Epithelial cell of alveolus of lung (primary cell): ENCODE measurements at places on chromosomes 5 and 9. TPM values are rescaled to one million over a fixed set of nuclear protein-coding genes. Genes with fewer than 3 reads are reported as not detected.

The IFNB1 gene
- not detected in 2 replicates for total RNA-seq

The PCDHB11 gene
- total RNA-seq: 0.13 and 1.7 TPM in 2 replicates

The PRUNE2 gene
- total RNA-seq: 2.2 and 2.6 TPM in 2 replicates

The PPIC gene
- total RNA-seq: 35.5 and 36.8 TPM in 2 replicates

The TMEM252 gene
- not detected in 2 replicates for total RNA-seq

The CANX gene
- 313 and 435 TPM in 2 replicates for total RNA-seq

The LRRC19 gene
- not detected in 2 replicates for total RNA-seq

The CCDC192 gene
- not detected in 2 replicates for total RNA-seq

The FCN2 gene
- not detected in 2 replicates for total RNA-seq

The SPRY4 gene
- 21.1 and 42.9 TPM in 2 replicates for total RNA-seq

The FGF18 gene
- total RNA-seq: not detected in 2 replicates

The NFIB gene
- total RNA-seq: 20.4 and 25.9 TPM in 2 replicates

The TTC23L gene
- not detected in 2 replicates for total RNA-seq

The GABRA1 gene
- not detected in 2 replicates for total RNA-seq

The SPINK4 gene
- total RNA-seq: not detected in 2 replicates

The NTRK2 gene
- not detected in 2 replicates for total RNA-seq

The DMXL1 gene
- total RNA-seq: 17.1 and 19.3 TPM in 2 replicates

The SV2C gene
- total RNA-seq: not detected in 2 replicates

The COL23A1 gene
- not detected in 2 replicates for total RNA-seq

The MARVELD2 gene
- total RNA-seq: 0.88 and 2.5 TPM in 2 replicates

The HAVCR2 gene
- 0.39 and 0.88 TPM in 2 replicates for total RNA-seq

The LAMC3 gene
- total RNA-seq: 1.8 and 3.7 TPM in 2 replicates

The IL5 gene
- total RNA-seq: not detected in 2 replicates

The ANXA2R gene
- 1.4 and 4.4 TPM in 2 replicates for total RNA-seq

The ADRA1B gene
- total RNA-seq: 1.1 and 2.2 TPM in 2 replicates

The CCNO gene
- total RNA-seq: 0.65 TPM in 1 of 2 replicates, not detected in the other

The MARCHF11 gene
- total RNA-seq: not detected in 2 replicates

The SLC2A8 gene
- total RNA-seq: 6.5 and 16.0 TPM in 2 replicates

The PCDH1 gene
- total RNA-seq: 1.4 and 7.4 TPM in 2 replicates

The GLDC gene
- 0.13 and 2.2 TPM in 2 replicates for total RNA-seq

The TMEM215 gene
- total RNA-seq: not detected in 2 replicates

The PPP2R2B gene
- not detected in 2 replicates for total RNA-seq

The CARD6 gene
- total RNA-seq: 5.7 and 6.3 TPM in 2 replicates

The TNFSF8 gene
- not detected in 2 replicates for total RNA-seq
